Naive B cell (primary cell): ENCODE measurements at places on chromosomes 12 and 14. TPM values are rescaled to one million over a fixed set of nuclear protein-coding genes. Genes with fewer than 3 reads are reported as not detected.

Gene MDGA2
- polyA plus RNA-seq = not detected

Gene KLC1
- 56.0 TPM for polyA plus RNA-seq

Gene NGB
- polyA plus RNA-seq = not detected

Gene PMCH
- polyA plus RNA-seq = not detected

Gene NPFF
- not detected for polyA plus RNA-seq

Gene CALM1
- polyA plus RNA-seq = 1,163 TPM

Gene TAS2R13
- polyA plus RNA-seq = not detected

Gene GPR132
- polyA plus RNA-seq = 10.3 TPM

Gene OTX2
- not detected for polyA plus RNA-seq

Gene LRRC74A
- not detected for polyA plus RNA-seq

Gene COL2A1
- polyA plus RNA-seq = not detected

Gene PRDM4
- 33.1 TPM for polyA plus RNA-seq

Gene OAS2
- 48.7 TPM for polyA plus RNA-seq

Gene FLRT2
- polyA plus RNA-seq = not detected
